GM18507 (cell line): ENCODE measurements at places on chromosomes 6 and 20.

- DNase-seq: no peak
Measured at GRCh38 chr20:15889514-15890256, 683.6 kb downstream of the KIF16B start.

- no peak for DNase-seq
Measured at GRCh38 chr6:89637960-89638319, 607 bp downstream of the LYRM2 start.

DNA sequence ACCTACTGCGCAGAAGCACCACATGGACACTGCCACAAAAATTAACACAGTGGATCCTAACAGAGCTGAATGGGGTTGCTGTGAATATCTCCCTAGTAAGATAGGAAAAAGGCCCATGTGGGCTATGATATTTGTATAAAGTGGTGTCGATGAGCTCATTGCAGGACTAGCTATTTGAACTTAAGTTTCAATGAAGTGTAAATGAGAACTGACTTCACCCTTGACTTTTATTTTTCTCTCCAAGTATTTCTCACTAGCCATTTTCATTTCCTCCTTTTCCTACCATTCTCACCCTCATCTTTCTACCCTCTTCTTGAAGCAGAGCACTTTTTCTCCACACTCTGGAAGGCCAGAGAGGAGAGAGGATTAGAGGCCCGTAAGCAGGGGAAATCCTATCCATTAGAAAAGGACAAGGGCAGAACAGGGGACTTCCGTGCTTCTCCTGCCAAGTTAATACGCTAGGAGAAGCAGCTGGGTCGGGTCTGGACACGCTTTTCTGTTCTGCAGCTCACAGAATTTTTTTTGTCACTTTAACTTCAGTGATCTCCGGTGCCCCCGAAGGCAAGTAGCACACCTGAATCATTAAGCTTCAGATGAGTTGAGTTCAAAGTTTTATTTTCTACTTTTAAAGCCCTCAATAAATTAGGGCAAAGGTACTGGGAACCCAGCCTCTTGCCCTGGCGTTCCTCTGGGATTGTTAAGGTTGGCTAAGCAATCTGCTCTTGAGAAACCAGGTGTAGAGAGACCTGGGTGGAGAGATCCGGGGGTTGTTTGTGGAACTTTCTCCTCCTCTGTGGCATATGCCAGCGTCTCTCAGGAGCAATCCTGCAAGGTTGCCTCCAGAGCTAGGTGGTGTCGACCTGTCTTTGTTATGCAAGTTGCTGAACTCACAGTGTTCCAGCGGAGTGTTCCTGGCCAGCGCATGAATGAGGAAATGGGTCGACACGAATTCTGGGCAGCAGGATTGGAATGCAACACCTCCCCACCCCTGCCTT is 56.2 kb upstream of the ARID1B start:
- no peak for DNase-seq

- DNase-seq: no peak
Measured at GRCh38 chr6:44609051-44609612, 221.6 kb downstream of the CDC5L start.

- no peak for DNase-seq
Measured at GRCh38 chr6:133404151-133404550, 163.0 kb downstream of the EYA4 start.

DNA sequence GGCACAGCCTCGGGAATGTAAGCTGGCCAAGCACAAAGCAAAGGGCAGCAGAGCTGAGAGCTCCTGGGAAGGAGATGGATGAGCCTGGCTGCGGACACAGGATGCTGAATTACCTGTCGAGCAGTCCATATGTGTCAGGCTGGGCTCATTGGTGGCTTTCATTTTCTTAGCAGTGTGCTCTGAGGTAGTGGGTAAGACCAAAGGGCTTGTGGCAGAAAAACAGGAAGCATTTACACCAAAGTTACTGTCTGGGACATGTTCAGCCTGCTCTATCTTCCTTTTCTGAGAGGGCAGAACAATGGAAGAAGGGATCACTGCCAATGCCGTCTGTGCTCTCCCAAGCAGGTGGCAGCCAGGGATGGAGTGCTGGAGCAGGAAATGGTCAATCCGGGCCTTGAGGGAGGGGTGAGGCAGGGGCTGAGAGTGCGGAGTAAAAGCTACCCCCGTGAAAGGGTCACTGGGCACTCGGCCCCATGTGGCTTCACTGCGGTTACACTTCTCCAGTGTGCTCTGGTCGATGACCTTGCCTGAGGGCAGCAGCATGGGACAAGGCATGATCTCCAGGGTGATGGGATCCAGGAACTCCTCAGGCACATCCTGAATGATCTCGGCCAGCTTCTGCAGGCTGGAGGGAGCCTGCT is 36.9 kb upstream of the AVP start:
- DNase-seq: no peak

DNA sequence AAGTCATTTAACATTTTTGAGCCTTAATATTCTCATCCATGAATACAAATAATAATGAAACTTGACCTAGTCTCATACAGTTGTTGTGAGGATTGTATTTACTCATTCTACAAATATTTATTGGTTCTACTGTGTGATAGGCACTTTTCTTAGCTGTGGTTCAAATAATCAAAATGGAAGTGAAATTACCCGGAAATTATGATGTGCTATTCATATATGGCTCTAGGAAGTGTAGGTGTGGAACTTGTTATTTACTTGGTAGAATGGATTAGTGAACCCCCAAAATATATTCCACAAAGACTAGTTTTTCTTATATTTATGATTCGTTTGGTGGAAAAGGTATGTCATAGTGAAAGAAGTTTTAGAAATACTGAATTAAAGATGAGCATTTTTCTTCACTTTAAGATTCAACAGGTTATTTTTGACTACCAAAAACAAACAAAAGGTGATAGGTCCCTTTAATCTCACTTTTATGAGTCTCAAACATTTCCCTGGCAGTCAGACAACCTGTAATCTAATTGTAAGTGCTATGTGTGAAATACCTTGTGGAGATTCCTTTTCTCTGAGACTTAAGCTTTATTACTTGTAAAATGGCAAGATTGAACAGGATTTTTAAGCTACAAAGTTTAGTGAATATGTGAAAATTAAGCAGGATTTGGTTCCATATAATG is 77.8 kb downstream of the STXBP5 start:
- no peak for DNase-seq

GRCh38 chr20:49570161-49570827 is 2.4 kb upstream of the PTGIS start:
- no peak for DNase-seq

DNA sequence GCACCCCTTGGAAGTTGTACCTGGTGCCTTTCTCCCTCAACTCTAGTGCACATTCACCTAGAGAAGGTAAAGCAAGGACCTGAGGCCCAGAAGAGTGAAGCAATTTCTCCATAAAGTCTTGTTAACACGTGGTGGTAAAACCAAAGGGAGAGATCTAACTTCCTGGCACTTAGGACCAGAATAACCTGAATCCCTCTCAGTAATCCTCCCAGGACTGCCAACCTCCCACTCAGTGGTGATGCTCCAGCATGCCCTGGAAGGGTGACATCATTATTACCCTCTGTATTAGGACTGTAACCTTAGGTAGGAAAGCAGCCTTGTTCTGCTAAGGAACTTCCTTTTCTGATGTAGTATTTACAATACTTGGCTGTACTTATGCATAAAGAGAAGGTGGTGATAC is 330.6 kb upstream of the MARCKS start:
- no peak for DNase-seq

DNA sequence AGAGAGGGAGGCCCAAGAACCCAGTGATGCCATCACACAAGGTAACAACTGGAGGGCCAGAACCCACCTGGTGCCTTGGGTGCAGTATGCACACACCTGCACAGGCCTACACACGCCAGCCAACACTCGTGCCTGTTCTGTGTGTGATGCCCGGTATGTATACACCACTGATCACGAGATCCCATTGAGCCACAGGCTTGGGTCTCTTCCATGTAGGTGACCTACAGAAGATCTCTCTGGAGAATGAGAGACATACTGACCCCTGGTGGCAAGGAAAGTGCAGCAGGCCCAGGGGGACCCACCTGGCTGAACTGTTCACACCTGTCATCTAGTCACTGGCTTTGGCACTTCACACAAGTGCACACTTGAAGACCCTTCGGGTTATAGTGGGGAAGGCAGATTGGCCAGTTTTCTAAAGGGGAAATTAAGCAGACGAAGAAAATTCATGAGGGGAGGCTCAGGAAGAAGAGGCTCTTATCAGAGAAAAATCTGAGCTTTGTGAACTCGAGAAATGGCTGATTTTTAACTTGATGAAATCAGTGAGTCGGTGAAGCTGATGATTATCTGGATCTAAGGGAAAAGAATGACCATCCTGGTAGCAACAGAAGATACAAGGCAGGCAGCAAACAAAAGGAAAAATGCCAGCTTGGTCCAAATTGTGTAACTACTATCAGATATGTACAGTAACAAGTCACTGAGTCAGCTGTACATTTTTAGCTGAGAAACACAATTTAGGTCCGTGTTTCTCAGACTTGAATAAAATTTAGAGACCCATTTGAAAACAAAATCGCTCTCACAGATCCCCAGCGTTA is 69.1 kb upstream of the PBOV1 start:
- no peak for DNase-seq

GRCh38 chr6:21109391-21110178 is 484.0 kb upstream of the SOX4 start:
- DNase-seq: no peak

DNA sequence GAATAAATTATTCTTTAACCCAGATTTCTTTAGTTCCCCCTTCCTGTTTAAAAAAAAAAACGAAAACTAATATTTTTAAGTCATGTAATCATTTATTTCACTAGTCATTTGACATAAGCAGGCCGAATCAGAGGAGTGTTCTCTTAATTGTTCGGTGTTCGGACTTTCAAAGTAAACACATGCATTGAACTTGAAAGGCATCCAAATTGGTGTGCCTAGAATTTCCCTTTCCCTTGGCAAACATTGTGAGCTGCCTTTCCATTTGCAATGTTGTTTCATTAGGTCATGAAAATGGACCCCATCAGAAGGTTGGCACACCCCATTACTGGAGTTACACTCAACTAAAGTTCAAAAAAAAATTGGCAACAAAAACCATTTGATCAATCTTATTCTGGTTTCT is 283.0 kb upstream of the MARCKS start:
- no peak for DNase-seq

GRCh38 chr6:44132476-44132875 is 5.1 kb downstream of the TMEM63B start:
- no peak for DNase-seq

- no peak for DNase-seq
Measured at GRCh38 chr6:134359302-134359701, 41.4 kb upstream of the SGK1 start.

GRCh38 chr20:51171141-51171540 is 148.2 kb upstream of the KCNG1 start:
- no peak for DNase-seq

DNA sequence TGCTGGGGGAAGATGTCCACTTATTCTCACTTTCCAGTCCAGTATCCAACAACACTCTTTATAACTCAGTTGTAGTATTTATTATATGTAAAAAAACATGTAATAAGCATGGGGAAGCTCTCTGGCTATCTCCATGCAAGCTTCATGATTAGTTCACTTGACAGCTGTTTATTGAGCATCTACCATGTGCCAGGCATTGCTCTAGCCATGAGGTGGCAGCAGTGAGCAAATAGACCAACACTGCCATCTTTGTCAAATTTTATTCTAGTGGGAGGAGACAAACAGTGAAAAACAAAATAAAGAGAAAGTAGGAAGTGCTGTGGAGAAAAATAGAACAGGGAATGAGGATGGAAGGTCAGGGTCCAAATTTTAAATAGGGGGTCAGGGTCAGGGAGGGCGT is 131.8 kb downstream of the CFAP61 start:
- no peak for DNase-seq

DNA sequence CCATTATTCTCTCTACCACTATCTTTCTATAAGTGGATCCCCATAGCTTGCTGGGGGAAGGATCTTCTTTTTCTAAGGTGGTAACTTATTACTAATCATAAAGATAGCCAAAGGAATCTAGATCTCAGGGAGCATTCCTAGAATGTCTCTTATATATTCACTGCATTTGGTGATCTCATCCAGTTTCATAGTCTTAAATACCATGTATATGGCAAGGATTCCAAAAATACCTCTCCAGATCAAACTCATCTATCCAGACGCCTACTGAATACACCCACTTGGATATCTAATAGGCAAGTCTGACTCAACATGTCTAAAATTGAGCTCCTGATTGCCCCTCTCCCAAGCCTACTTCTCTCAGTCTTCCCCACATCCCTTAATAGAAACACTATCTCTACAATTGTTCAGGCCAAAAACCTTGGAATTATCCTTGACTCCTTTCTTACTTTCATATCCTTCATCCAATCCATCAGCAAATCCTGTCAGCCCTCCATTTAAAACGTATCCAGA is 264.4 kb downstream of the HACE1 start:
- no peak for DNase-seq

GRCh38 chr6:114897536-114897935 is 554.7 kb upstream of the HS3ST5 start:
- no peak for DNase-seq

- DNase-seq: no peak
Measured at GRCh38 chr6:1321738-1322137, 9.8 kb downstream of the FOXQ1 start.

DNA sequence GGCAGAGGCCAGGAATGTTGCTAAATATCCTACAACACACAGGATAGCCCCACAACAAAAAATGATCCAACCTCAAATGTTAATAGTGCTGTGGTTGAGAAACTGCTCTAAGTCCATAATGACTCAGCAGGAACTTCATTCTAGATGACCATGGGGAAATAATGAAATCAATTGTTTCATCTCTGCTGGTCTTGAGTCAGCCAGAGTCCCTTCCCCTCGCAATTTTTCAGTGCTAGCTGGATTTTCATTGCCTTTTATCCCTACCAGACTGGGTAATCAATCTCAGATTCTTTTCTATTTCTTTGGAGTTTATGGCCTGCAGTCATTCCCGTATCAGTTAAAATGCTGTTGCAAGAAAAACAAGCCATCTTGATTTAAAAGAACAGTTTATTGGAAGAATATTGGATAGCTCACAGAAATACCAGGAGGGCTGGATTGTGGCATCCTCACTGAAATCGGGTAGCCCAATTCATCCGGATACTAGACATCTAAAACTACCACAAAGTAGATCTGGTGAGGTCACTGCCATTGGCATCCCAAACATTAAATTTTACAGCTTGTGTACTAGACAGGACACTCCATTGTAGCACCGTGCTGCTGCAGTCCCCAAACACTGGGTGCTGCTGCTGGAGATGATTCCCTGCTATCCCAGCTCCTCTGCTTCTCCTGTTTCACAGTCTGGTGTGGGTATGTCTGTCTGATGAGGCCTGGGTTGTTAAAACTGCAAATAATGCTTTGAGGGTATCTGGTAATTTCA is 30.3 kb upstream of the POPDC3 start:
- no peak for DNase-seq

- no peak for DNase-seq
Measured at GRCh38 chr6:1129131-1129530, 182.8 kb upstream of the FOXQ1 start.
